Stimulated activated CD4-positive, alpha-beta T cell treated with anti-CD3 and anti-CD28 coated beads, Interleukin-4, amount 100 ng/mL, for 4 hours (primary cell): ENCODE measurements at places on chromosomes 5 and 9.

DNA sequence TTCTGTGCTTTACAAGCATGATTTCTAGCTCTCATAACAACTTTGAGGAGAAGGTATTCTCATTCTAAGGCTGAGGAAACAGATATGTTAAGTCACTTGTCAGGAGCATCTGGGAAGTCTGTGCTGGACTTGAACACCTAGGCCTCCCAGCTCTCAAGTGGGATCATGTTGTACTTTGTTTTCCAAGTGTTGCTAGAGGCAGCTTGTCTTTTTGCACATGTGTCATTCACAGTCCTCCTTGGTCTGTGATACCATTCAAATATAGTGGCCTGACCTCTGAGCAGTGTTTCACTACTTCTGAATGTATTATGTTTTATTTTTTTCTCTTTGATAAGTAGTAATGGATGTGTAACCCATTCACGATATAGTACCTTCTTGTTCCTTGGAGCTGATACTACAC, 21.2 kb downstream of the ZSWIM6 start:
- no peak for DNase-seq

- DNase-seq = no peak
Observed at GRCh38 chr5:148372893-148373292, 10.9 kb upstream of the FBXO38 start.

DNA sequence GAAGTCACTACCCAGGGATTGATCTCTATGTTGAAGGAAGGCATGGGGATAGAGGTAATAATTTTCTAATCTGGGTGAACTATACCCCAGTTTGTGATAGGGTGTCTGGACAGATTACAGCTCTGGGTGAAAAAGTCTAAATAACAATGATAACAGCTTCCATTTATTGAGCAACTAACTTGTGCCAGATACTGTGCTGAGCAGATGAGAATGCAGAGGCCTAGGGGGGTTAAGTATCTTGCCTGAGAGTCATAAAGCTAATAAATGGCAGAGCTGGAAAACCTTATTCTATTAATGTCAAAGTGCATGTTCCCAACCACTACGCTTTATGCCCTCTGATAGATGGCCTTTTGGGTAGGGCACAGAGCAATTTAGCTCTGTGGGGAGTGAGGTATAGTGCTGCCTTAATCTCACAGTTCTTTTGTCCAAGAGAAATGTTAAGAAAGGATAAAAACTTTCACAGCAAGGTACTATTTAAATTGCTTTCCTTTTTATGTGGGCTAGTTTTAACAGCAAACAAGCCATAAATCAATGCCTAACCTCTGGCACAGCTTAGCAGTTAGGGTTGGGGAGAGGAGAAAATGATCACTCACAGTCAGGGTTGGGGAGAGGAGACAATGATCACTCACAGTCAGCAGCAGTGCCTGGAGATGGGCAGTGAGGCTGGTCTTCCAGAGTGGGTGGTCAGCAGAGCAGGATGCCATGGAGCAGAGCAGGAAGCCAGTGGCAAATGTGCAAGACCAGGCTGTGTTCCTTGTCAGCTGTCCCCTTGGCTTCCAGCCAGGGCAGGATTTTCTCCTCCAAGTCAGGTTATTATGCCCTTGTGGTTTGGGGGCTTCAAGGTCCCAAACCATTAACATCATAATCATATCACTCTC, 187.0 kb downstream of the CARTPT start:
- no peak for DNase-seq

- no peak for DNase-seq
Observed at GRCh38 chr5:73318308-73318719, 130.3 kb downstream of the FOXD1 start.

DNA sequence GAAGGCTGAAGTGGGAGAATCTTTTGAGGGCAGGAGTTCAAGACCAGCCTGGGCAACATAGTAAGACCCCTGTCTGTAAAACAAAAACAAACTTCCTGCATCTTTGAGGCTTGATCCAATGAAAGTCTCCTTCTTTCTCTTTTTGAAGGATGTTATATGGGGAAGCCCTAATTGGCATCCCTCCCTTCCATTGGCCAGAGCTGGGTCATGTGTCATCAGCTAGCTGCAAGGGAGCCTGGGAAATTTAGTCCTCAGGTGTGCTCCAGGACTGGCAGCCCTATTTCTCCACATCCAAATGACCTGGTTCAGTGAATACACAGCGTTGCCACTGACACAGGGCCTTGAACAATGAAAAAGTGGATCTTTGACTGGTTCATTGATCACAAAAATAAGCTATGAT, 9.0 kb upstream of the IER5L start:
- DNase-seq = no peak
